ENCODE measurements at places on chromosomes 5 and 9.

- DNase-seq = no peak
Observed at GRCh38 chr5:113776832-113777525, 263.5 kb downstream of the YTHDC2 start.

DNA sequence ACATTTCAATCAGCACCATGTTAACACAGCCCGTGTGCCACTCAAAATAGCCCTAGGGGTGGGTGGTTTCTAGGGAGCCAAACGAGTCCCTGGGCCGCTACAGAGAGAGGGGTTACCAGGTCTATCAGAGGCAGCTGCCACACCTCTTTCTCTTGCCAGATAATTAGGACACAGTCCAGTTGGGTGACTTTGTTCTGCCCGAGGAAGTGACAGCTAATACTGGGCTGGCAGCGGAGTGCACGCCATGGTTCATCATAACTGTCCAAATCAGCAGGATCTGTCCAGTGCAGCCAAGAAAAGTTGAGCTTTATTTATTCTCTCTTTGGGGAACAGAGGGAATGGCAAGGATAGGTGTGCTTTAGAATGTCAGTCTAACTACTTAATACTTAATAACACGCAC is 583.8 kb downstream of the BRINP1 start:
- no peak for DNase-seq

DNA sequence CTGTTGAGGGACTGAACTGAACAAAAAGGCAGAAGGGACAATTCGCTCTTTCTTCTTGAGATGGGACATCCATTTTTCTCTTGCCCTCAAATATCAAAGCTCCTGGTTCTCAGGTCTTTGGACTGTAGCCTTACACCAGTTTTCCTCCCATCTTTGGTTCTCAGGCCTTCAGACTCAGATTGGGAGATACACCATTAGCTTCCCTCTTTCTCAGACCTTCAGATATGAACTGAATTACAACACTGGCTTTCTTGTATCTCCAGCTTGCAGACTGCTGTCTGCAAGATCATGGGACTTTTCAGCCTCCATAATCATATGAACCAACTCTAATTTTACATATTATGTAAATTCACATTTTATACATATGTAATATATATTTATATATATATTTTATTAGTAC is 12.6 kb upstream of the CCNG1 start:
- no peak for DNase-seq

- DNase-seq = no peak
Observed at GRCh38 chr5:123706531-123706930, 194.6 kb downstream of the CSNK1G3 start.

DNA sequence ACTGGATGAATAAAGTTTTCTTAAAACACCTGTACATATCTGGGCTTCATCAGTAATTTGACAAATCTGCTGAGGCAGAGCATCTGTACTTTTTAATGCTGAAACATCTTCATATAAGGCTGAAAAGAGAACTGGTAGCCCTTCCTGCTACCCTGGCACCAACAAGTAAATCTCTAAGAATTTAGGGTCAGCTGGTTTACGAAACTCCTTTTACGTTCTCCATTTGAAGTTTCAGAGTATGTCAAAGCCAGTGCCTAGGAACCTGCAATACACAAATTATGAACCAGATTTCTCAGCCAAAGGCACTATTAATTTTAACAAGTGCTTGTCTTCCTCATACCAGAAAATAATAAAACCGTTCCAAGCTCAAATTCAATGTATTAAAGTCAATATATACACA is 3.8 kb downstream of the ZFAND5 start:
- DNase-seq = no peak

DNA sequence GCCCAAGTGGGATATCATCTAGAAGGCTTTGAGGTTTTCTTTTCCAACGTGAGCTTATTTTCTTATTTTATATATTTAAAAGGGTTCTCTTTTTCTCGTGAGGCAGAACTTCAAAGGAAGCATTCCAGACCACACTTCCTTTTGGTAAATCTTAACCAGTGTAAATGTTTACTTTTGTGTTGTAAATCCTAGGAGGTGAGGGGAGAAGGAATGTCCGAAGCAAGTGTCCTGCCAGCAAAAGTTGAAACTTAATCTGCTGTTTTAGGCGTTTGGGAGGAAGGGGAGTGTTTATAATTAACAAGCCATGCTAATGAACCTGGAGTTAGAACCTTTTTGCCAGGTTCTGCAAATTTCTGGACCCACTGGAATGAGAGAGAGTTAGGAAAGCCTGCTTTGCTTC is 37.9 kb downstream of the WWC1 start:
- DNase-seq = no peak

GRCh38 chr5:143771602-143772001 is 40.4 kb upstream of the HMHB1 start:
- no peak for DNase-seq

GRCh38 chr9:108325406-108325805 is 530.4 kb downstream of the ACTL7B start:
- DNase-seq = no peak

- DNase-seq = no peak
Observed at GRCh38 chr9:108645520-108645919, 210.3 kb downstream of the ACTL7B start.

DNA sequence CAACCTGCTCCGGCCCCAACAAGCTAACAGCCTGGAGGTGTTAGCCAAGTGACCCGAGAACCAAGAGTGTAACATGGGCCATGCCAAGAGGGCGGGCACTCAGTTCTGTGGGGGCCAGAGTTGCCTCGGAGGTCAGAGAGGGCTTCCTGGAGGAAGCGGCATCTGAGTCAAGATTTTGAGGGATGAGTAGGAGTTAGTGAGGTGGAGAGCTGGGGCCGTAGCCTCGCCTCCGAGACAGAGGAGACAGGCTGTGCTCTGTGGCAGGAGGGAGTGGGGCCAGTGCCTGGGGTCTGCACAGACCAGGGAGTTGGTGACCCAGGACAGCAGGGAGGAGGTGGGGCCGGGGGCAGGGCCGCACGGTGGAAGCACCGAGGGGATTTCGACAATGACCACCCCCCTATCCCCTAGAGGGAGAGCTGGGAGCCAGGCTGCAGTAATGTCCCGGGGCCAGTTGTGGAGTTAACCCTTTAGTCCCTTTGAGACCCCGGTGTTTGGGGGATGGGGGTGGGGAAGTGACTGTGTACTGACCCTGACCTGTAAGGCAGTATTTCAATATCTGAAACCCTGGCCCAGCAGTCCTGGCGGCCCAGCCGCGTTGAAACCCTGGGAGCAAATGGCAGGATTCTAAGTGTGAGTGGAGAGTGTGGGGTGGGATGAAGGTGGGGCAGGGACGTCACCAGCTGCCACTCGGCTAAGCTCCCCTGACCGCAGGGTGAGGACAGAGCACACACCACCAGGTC is 148.7 kb upstream of the COL5A1 start:
- no peak for DNase-seq

DNA sequence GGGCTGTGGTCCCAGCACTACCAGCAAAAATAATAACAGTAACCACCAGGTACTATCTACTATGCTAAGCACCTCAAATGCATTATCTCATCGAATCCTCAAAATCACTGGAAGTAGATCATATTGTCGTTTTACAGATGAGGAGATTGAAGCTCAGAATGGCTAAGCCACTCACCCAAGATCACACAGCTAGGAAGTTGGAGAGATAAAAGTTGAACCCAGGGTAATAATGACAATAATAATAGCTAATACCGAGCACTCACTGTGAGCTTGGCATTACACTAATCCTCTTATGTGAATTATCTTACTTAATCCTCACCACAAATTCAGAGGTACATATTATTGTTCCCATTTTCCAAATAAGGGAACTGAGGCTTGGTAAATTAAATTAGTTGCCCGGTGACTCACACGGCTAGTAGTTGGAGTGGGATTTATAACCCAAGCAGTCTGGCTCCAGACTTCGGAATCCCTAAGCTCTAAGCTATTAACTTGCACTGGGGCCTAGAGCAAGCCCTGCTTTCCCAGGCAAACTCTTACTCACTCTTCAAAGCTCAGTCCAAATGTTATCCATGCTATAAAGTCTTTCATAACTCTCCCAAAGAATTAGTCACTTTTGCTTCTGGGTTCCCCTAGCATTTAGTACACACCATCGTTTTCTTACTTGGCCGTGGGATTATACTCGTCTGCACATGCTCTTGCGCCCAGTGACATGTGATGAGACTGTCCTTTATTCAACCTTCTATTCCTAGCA is 3.8 kb downstream of the ARSI start:
- no peak for DNase-seq

GRCh38 chr5:153831973-153832372 is 206.7 kb downstream of the FAM114A2 start:
- DNase-seq = no peak

DNA sequence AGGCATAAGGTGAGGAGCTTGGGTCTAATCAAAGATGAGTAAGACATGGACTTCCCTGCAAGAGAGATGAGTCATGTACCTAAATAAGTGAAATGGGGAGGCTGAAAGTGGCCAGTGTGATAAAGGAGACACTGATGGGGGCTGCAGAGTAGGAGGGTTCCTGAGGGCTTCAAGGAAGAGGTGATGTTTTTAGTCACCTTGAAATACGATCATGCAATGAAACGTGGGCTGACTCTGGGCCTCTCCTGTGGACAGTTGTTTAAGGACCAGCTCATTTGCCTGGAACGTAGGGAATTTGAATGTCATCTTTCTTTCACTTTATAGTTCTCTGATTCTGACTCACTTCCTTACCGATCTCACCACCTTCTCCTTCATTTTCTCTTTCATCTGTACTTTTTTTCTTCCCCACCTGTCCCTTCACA is 49.6 kb upstream of the CPLX2 start:
- no peak for DNase-seq

DNA sequence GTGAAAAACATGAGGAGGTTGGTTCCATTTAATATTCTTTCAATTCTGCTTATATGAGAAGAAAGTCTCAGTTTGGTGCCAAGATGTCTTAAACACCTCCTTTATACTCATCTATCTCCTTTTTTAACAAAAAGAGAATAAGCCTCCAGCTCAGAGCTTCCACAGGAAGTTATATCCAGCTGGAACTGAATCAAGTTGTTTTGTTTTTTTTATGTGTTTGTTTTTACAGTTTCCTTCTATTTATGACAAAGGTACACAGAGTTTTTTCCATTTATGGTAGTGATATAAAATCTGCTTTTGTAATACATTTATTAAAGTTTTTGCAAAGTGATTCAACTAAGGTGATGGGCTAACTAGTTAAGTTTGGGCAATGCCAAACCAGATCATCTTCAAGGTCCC is 10.4 kb downstream of the SPARC start:
- no peak for DNase-seq

- DNase-seq = no peak
Observed at GRCh38 chr5:163623524-163623923, 118.1 kb downstream of the MAT2B start.

DNA sequence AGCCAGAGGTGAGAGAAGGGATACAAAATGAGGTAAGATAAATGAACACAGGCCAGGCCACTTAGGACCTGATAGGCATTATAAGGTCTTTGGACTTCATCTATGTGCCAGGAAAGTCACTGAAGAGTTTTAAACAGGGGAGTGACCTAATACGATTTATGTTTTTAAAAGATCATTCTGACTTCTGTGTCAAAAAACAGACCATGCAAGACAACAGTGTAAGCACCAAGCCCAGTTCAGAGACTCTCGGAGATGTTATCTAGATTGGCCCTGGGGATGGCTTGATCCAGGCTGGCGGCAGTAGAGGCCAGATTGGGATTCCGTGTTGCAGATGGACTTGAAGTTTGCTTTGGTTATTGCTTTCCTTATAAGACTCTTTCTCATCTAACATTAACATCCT is 43.0 kb upstream of the DPYSL3 start:
- DNase-seq = no peak

- DNase-seq = no peak
Observed at GRCh38 chr9:33151007-33151557, 16.1 kb downstream of the B4GALT1 start.

DNA sequence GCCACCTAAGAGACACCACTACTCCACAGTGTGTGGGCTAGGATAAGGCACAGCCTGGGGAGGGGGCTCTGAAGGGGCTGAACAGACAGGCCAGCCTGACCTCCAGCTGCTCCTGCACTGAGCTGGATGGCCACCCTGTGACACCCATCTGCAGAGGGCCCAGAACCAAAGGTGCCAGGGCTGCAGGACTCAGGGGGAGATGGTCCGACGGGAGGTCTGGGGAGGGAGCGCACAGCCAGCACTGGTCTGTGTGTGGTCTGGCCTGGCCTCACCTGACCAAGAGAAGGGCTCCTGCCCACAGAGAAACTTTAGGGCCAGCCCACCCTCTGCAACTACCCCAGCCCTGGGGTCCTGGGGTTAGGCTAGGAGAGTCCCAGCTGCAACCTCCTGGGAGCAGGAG is 789 bp downstream of the LTC4S start:
- DNase-seq = no peak

DNA sequence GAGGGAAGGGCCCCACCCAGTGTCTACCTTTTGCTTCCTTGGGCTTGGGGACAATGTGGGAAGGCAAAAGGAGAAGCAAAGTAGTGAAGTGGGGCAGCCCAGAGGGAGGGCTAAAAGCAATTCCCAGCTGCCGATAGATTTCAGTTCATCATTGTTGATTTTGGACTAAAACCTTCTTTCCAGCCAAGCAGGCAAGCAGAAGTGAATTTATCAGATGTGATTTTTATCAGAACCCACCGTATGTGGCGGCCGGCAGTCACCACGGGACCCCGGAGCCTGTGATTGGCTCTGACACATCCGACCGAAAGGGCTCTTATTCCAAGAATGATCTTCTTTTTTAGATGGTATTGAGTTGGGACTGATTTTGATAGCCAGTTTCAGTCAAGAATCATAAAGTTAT is 559.9 kb downstream of the PSAT1 start:
- DNase-seq = no peak

DNA sequence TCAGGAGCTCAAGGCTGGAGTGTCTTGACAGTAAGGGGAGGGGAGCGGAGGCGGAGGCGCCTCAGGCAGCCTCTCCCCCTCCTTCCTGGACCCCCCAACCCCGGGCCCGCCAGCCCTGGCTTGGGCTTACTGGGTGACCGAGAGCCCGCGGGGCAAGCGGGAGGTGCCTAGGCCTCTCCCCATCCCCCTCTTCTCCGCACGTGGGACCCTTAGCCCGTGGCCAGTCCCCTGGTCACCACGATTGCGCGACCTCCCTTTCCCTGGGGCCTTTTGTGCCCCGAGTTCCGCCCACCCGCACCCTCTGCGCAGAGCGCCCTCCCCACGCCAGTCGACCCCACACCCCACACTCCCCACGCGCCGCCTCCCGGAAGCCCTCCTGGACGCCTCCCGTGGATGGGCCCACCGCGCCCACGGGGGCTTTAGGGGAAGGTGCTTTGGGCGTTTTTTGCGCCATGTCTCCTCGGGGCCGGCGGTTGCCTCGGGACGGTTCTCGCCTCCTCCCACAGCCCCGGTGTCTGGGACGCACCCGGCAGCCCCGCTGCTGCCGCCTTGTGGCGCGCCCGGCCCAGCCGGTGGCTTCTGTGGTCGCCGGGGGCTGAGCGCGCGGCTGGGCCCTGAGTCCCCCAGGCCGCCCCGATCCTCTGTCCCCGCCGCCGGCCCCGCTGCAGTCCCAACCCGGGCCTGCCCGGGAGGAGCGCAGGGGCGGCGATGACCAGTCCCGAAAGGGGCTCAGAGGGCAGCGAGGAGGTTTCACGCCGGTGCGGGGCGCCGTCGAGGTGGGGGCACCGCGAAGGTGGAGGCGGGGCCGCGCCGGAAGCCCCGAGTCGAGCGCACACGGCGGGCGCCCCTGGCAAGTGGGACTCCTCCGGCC is 3.2 kb downstream of the TOR4A start:
- DNase-seq = no peak
